Activated CD8-positive, alpha-beta memory T cell treated with anti-CD3 and anti-CD28 coated beads, Interleukin-2, amount 10 ng/mL, durations not matched to agents 7 days and 5 days (primary cell): ENCODE measurements at places on chromosomes 11 and 22. TPM values are rescaled to one million over a fixed set of nuclear protein-coding genes. Genes with fewer than 3 reads are reported as not detected.

- no peak overlapping the region for H3K4me3 ChIP-seq
- peaks cover 12% of the 10 kb centered on the region for H3K36me3 ChIP-seq
- H3K4me1 ChIP-seq: peaks cover 9% of the 10 kb centered on the region
- no peaks in the 10 kb centered on the region for H3K27me3 ChIP-seq
- H3K27ac ChIP-seq: no peak overlapping the region
These were observed 43.1 kb upstream of the GRAMD1B start for GRCh38 chr11:123386796-123387510.

DNA sequence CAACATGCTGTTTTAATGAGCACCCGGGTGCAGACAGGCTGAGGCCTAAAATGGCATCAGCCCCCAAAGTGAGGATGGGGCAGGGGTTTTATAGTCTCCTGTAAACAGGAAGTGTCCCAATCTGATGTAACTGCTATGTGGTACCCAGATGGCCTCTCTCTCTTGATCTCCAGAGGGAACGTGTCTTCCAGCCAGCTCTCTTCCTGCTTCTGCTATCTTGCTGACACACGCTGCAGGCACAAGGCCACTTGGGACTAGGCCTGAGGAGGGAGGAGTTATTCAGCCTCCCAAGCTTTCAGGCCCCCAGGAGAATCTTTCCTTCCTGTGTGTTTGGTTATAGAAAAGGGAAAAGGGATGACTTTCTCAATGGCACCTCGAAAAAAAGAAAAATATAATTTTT is 11.4 kb upstream of the VSTM5 start:
- DNase-seq: no peak
- no peaks in the 10 kb centered on the region for H3K4me1 ChIP-seq
- peaks cover 4% of the 10 kb centered on the region for H3K27me3 ChIP-seq
- H3K27ac ChIP-seq: no peak overlapping the region
- no peak overlapping the region for H3K4me3 ChIP-seq

DNA sequence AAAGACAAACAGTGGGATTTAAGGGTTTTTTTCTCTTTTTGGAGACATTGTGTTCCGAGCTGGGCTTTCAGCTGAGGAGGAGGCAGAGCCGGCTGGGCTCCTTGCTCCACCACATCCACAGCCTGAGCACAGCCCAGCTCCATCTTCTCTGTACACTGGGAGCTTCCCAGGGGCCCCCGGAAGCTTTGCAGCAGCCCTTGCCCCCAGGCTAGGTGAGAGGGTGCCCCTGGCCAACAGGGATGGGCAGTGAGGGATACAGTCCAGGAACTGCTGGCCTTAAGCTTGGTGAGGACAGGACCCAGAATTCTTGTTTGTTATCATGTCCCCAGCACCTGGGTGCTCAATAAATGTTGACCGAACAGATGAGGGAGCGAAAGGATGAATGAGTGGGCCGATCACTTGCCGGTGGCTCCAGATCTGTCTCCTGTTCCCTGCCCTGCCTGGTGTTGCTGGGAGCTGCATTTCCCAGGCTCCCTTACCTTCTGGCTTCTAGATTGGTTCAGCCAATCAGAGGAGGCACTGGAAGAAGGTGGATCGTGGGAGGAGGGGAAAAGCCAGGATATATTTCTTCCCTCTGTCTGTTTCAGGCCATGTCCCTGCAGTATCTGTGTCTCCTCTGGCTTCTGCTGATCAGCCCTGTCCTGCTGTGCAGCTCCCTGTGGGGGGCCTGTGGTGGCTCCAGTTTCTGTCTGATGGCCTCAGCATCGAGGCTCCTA is 26.5 kb upstream of the NECTIN1 start:
- no peaks in the 10 kb centered on the region for H3K36me3 ChIP-seq
- peaks cover 40% of the 10 kb centered on the region for H3K27me3 ChIP-seq
- H3K4me1 ChIP-seq: no peaks in the 10 kb centered on the region
- H3K4me3 ChIP-seq: no peak overlapping the region
- H3K27ac ChIP-seq: no peak overlapping the region

GRCh38 chr22:49587987-49588386 is 239.7 kb downstream of the BRD1 start:
- no peaks in the 10 kb centered on the region for H3K36me3 ChIP-seq

GRCh38 chr22:41274856-41275255 is 11.1 kb downstream of the RANGAP1 start:
- H3K27me3 ChIP-seq: no peaks in the 10 kb centered on the region
- no peak for DNase-seq
- no peak overlapping the region for H3K27ac ChIP-seq
- H3K4me3 ChIP-seq: no peak overlapping the region
- H3K36me3 ChIP-seq: peaks cover 53% of the 10 kb centered on the region

- peaks cover 12% of the 10 kb centered on the region for H3K4me1 ChIP-seq
- H3K27me3 ChIP-seq: peaks cover 6% of the 10 kb centered on the region
- H3K36me3 ChIP-seq: no peaks in the 10 kb centered on the region
- no peak overlapping the region for H3K4me3 ChIP-seq
These were observed 4.5 kb upstream of the TP53I11 start for GRCh38 chr11:44955015-44955738.

DNA sequence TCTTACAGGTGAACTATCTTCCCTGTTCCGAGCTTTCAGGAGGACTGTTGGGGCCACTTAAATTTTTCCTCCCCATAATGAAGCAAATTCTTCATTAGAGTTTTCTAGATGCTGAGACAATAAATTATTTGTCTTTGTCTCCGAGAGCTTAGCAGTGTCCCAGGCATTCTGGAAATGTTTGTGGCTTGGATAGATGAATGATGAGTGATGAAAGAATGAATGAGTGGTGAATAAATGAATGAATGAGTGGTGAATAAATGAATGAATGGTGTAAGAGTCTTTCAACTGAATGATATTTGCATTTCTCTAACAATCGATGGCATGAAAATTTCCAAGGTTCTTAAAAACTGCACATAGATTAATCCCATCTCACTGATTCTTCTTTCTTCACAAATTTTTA is 52.8 kb downstream of the AHNAK start:
- H3K27me3 ChIP-seq: no peaks in the 10 kb centered on the region
- H3K4me1 ChIP-seq: peaks cover 8% of the 10 kb centered on the region
- H3K27ac ChIP-seq: no peak overlapping the region

DNA sequence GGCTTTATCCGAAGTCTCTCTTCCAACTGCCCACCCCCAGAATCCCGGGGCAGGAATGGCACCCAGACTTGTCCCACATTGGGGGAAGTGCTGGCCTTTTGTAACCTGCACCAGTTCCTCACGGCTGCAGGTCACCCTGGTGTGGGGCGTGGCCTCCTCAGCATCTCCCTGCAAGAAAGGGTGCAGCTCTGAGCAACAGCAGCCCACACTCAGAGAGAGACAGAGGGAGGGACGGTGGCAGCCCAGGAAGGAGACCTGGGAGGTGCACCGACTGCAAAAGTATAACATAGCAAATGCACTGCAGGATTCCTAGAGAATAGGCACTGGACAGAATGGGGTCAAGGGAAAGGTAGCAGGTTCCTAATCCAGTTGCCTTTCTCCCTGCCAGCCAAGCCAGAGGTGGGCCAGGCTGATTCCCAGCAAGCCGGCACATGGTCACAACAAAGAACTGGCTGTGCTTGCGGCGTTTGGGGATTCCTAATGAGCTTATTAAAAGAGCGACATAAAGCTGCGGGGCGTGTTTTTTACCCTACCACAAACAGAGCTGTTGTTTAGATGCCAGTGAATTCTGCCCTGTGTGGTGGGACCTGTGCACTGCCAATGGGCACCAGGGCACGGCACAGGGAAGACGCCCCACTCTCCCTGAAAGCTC is 18.2 kb upstream of the IGSF9B start:
- no peak for DNase-seq
- no peak overlapping the region for H3K4me3 ChIP-seq
- H3K27me3 ChIP-seq: peaks cover 33% of the 10 kb centered on the region
- peaks cover 10% of the 10 kb centered on the region for H3K4me1 ChIP-seq

DNA sequence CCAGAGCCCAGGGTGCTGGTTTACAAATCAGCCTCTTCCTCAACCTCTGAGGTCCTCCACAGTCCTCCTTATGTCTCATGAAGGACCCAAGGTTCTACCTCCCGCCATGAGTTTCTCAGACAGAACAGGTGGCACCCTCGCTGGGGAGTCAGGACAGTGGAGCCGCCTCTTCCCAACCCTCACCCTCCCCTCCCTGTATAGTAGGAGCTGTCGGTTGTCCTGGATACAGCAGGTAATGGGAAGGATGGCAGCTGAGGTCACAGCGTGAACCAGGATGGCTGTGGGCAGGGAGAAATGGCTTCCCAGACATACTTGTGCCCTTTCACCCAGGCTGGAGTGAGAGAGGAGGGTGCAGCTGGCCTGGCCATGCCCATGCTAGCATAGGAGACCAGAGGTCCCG is 134.6 kb downstream of the CHST1 start:
- H3K4me1 ChIP-seq: peaks cover 9% of the 10 kb centered on the region
- no peak overlapping the region for H3K27ac ChIP-seq
- H3K27me3 ChIP-seq: peaks cover 8% of the 10 kb centered on the region
- no peak for DNase-seq
- H3K36me3 ChIP-seq: no peaks in the 10 kb centered on the region
- no peak overlapping the region for H3K4me3 ChIP-seq

DNA sequence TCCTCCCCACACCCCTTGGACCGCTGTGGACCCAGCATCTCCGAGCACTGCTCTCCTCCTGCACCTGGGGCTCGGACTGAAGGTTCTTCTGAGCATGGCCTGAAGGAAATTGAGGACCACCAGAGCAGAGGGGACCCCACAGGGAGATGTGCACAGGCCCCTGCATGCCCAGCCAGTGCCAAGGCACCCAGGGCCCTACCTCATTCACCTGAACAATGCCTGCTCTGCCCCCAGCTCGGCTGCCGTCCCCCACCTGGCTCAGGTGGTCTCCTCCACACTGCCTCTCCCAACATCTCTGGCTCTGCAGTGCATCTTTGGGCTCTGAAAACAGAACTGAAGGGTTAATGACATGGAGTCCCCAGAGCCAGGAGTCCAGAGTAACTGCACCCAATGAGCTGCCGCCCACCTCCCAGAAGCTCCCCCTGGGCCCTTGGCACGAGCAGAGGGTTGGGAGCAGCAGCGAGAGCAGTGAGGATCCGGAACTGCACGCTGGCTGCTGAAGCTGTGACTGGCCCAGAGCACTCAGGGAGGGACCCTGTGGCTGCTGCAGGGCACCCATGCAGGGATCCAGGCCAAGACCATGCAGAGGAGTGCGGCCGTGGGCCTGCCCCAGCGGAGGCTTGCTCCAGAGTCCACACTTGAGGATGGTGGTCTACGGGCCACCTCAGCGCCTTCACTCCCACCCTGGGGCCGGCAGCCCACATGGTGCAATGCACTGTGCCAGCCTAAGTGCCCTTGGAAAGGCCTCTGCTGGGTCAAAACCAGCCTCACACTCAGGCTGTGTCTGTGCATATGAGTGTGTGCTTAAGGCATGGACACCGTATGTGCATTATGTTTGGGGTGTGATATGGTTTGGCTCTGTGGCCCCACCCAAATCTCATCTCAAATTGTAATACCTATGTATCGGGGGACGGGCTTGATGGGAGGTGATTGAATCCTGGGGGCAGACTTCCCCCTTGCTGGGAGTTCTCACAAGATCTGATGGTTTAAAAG is 686.1 kb downstream of the TBC1D22A start:
- H3K4me3 ChIP-seq: no peak overlapping the region
- H3K4me1 ChIP-seq: no peaks in the 10 kb centered on the region
- H3K27ac ChIP-seq: no peak overlapping the region
- peaks cover 3% of the 10 kb centered on the region for H3K36me3 ChIP-seq
- H3K27me3 ChIP-seq: no peaks in the 10 kb centered on the region
- DNase-seq: no peak

DNA sequence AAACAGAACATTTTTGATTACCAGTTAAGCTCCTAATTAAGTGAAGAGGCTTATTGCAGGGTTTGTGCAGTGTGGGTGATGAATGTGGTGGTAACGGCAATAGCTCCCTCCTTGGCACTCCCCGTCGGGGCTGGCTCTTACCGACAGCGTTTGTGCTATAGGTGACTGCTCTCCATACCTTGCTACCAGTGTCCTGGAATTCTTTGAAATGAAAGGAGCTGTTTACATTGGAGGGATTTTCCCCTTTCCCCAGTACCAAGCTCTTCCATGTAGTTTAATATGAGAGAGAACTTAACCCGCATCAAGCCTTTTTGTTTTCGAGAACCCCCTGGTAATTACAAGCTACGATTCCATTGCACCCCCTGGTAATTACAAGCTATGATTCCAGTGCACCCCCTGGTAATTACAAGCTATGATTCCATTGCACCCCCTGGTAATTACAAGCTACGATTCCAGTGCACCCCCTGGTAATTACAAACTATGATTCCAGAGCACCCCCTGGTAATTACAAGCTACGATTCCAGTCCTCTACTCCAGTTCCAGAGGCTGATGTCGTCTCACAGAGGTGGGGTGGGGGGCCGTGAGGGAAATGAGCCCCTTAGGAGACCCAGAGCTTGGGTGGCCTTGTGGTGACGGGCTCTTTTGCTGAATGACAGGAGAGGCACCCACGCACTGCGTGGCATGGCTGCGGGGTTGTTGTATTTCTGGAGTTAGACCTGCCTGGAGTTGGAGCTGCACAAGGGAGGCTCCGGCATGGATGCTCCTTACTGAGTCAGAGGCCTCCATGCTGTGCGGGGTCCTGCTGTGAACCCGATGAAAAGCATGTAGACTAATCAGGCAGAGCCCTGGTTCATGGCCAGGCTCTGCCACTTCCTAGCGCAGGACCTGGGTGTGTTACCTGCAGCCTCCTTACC is 205.3 kb downstream of the TBC1D22A start:
- no peaks in the 10 kb centered on the region for H3K27me3 ChIP-seq
- H3K27ac ChIP-seq: no peak overlapping the region
- no peak overlapping the region for H3K4me3 ChIP-seq

DNA sequence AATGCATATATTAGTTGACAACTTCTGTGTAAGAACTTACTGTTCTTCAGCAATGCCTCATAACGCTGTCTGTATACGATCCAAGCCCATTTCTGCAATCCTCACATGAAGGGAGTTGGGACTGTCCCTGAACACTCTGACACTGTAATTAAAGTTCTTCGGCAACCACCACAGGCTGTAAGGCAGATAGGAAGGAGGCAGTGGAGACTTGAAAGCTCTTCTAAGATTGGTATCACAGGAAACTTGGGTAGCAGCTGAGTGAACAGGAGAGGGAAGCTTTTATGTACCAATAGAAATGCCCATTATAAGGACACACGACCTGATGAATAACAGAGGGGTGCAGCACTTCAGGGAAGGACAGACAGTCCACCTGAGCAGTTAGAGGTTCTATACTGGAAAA is 12.0 kb upstream of the GAB2 start:
- H3K27ac ChIP-seq: no peak overlapping the region
- no peak for DNase-seq
- H3K27me3 ChIP-seq: no peaks in the 10 kb centered on the region
- H3K36me3 ChIP-seq: peaks cover 7% of the 10 kb centered on the region
- H3K4me1 ChIP-seq: peaks cover 35% of the 10 kb centered on the region
- no peak overlapping the region for H3K4me3 ChIP-seq

- H3K27ac ChIP-seq: no peak overlapping the region
- H3K36me3 ChIP-seq: peaks cover 2% of the 10 kb centered on the region
- no peak for DNase-seq
- H3K27me3 ChIP-seq: no peaks in the 10 kb centered on the region
These were observed 116.8 kb upstream of the NNMT start for GRCh38 chr11:114179234-114179941.

GRCh38 chr11:68373815-68374501 is 61.6 kb downstream of the LRP5 start:
- H3K27ac ChIP-seq: no peak overlapping the region
- H3K4me1 ChIP-seq: no peaks in the 10 kb centered on the region
- H3K4me3 ChIP-seq: no peak overlapping the region
- DNase-seq: no peak
- H3K27me3 ChIP-seq: peaks cover 6% of the 10 kb centered on the region

ARHGEF17 gene
- not detected for total RNA-seq

WDR74 gene
- total RNA-seq: 83.9 TPM

HORMAD2 gene
- 0.09 TPM for total RNA-seq

ATP5MG gene
- total RNA-seq: 278 TPM

RASD2 gene
- total RNA-seq: 0.09 TPM

PIH1D2 gene
- not detected for total RNA-seq

KCNJ5 gene
- total RNA-seq: not detected
